ENCODE measurements at places on chromosomes 1 and 21. TPM values are rescaled to one million over a fixed set of nuclear protein-coding genes. Genes with fewer than 3 reads are reported as not detected.

GRCh38 chr1:100989306-100990077, 36.1 kb downstream of the DPH5 start:
- DNase-seq = no peak

DNA sequence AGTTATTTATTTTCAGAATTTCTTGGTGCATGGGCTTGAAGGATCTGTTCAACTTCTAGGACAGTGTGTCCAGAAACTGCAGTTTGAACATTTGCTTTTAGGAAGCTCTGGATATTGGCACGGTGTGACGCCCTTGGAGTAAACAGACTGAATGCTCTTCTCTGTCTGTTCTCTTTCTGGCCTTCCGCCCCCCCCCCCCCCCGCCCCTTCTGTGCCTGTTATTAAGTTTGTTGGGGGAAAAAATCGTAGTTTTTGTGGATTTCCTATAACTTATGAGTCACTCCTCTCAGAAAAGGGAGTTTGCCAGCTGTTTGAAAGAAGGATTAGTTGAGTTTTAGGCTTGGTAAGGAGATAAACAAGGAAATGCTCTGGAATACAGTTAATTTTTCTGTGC, 1.2 kb downstream of the KCTD3 start:
- DNase-seq = no peak

DNA sequence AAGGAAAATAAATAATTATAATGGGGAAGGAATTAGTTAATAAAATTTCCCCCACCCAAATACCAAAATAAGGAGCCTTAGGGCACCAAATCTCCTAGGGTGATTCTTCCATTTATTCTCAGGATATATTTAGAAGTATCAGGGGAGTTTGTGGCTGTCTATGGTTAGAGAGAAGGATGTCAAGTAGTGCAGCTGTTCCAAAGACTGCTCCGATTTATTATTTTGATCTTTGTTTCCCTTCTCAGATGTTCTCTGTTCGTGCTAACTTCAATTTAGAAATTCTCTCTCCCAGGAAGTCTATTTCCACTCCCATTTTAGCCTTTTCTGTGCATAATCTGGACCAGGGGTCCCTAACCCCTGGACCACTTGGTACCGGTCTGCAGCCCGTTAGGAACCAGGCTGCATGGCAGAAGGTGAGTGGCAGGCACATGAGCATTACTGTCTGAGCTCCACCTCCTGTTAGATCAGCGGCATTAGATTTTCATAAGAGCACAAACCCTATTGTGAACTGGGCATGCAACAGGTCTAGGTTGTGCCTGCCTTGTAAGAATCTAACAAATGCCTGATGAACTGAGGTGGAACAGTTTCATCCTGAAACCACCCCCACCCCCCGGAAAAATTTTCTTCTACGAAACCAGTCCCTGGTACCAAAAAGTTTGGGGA, 9.3 kb upstream of the MAST2 start:
- DNase-seq = no peak

- DNase-seq = no peak
Observed at GRCh38 chr1:89615676-89616598, 17.0 kb upstream of the LRRC8C start.

The UQCRHL gene
- 1.8 TPM for total RNA-seq

All from Caco-2 (cell line).